CD14-positive monocyte (primary cell): ENCODE measurements at places on chromosomes 4 and X.

DNA sequence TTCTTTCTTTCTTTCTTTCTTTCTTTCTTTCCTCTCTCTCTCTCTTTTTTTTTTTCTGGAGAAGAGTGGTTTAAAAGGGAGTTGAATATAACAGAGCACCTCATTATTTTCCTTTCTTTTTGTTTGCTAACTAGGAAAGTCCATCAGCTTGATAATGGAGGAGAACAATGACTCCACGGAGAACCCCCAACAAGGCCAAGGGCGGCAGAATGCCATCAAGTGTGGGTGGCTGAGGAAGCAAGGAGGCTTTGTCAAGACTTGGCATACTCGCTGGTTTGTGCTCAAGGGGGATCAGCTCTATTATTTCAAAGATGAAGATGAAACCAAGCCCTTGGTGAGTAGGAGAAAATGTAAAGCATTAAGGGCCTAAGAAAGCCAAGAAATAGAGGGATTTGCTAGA lies 95.4 kb downstream of the ARHGAP24 start:
- no peak for DNase-seq

DNA sequence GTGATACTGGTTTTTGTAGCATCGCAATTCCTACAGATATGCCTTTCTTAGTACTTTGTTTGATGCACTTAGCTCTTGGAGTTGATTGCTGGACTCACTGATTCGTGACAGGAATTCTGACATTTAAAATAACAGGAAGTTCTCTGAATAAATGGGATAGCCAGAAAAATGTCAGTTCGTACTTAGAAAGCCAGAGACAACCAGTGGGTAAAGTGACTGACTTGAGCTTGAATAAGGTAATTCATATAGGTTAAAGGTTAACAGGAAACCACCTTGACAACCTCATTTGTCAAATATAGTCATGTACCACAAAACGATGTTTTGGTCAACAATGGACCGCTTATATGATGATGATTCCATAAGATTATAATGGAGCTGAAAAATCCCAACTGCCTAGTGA lies 181.4 kb downstream of the RPA4 start:
- DNase-seq, result no peak

- DNase-seq, result no peak
Observed at GRCh38 chr4:85751866-85752265, 276.9 kb downstream of the ARHGAP24 start.

DNA sequence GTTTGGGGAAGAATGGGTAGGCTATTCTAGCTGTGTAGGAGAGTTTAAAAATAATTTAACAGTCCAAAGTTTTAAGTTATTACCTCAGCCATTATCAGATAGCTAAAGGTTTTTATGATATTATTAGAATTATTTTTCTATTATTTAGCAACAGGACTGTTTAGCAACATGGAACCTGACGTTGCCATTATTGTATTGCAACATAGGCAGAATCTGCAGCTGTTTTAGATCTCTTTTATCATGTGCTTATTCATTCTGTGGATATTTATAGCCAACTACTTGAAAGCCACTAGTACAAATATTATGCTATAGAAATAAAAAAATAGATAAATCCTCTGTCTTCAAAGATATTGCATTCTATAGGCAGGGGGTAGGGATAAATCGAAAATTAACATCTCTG lies 382.0 kb upstream of the TRAM1L1 start:
- DNase-seq, result no peak

DNA sequence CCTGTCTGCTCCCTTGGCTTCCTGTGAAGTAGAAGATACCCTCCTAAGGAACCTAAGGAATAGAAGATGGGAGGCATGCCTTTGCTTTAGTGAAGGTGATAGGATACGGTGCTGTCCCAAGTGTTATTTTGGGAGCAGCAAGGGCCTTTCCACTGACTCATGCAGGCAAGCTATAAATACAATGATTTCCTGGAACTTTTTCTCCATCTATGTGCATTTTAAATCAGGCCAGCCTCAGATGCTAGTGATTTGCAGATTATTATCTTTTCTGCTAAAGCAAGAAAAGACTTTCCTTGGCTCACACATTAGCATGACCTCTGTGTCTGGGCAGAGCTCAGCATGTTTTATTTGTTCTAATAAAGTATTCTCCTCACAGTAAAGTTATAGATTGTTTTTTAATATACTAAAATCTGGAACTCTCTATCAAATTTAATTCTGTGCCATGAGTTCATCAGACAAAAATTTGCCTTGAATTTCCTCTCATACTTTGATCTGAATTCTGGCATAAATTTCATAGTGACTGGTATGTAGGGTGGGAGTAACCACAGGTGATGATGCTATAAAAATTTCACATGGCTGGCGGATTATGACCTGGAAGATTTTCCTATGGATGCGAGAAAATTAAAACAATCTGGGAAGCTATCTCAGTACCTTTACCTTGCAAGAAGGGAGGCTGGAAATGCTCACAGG lies 131.7 kb downstream of the REPS2 start:
- no peak for DNase-seq

GRCh38 chrX:150051096-150051495 lies 112.8 kb upstream of the EOLA2 start:
- DNase-seq, result no peak

GRCh38 chr4:137601934-137602333 lies 69.6 kb upstream of the PCDH18 start:
- DNase-seq, result no peak

GRCh38 chr4:158787709-158788475 lies 19.1 kb downstream of the FNIP2 start:
- peak; percentile 52 for DNase-seq

- peak; percentile 85 for DNase-seq
Observed at GRCh38 chrX:49001521-49002090, 458 bp downstream of the GRIPAP1 start.

GRCh38 chr4:106478152-106478551 lies 109.6 kb upstream of the GIMD1 start:
- no peak for DNase-seq

DNA sequence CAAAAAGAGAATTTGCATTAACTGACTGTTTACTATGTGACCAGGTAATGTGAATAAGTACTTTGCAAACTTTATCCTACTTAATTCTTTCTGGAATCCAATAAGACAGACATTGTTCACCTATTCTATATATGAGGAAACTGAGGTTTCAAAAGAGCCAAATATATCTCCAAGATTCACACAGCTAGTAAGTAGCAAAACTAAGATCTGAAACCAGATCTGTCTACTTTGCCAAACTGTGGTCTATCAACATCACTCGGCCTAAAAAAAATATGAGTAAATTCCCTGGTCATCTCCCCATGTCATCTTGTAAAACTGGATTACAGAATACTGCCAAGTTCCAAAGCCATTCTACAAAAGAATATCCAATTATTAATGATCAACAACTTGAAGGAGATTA lies 52.8 kb downstream of the ANAPC10 start:
- no peak for DNase-seq

- no peak for DNase-seq
Observed at GRCh38 chr4:148964456-148964855, 522.2 kb upstream of the NR3C2 start.

- DNase-seq, result no peak
Observed at GRCh38 chrX:153830640-153831428, 490 bp upstream of the PDZD4 start.

DNA sequence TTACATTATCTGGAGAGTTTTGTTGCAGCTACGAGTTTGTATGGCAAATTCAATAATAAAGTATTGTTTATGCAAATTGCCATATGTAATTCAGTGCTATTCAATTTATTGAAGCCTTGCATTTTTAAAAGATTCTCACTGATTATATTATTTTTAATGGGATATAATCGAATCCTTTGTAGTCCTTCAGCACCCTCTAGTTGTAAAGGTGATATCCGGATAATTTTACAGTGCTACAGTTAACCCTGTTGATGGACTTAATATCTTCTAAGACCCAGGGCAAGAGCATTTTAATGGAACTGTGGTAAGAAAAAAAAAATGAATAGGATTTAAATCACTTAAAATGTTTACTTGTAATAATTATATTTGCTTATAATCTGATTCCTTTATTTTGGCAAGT lies 48.5 kb upstream of the GRIA2 start:
- no peak for DNase-seq
